ENCODE measurements at places on chromosomes 7 and 10.

DNA sequence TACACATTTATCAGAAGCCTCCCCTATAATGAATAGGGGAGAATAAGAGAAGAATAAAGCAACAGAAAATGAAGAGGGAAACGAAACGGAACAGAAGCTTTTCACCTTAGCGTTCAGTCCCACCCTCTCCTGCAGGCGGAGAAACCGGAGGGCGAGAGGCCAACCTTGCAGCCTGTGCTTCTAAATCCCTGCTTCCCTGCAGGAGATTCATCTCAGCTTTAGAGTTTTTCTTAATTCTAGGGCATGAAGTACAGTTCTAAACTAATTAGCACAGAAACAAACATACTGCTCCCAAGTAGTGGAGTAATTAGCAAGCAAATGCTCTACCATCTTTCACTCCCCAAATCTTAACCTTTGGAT is 107.2 kb downstream of the CUBN start:
- no peak for DNase-seq

GRCh38 chr10:120017733-120018417 is 125.3 kb downstream of the SEC23IP start:
- no peak for DNase-seq

DNA sequence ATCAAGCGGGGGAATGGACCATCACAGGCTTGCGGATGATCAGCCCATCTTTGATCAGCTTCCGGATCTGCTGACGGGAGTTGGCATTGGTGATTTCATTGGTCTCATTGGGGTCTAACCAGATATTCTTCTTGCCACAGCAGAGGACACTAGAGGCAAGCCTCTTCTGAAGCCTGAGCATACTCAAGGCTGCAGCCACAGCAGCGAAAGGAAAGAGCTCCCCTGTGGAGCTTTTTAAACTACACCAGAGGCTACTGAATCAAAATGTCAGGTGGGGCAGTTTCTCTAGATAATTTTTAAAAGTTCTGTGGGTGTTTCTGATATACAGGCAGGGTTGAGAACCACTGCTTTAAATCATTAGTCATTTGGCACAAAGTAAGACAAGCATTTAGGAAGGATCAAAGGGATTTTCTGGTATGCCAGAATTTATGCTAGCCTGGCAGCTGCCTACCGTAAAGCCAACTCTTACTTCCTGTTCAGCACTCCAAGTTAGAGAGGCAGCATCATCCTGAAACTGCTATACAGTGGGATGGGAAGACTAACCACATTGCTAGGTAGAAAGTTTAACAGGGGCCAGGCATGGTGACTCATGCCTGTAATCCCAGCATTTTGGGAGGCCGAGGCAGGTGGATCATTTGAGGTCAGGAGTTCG is 7.0 kb downstream of the NAPEPLD start:
- no peak for DNase-seq

GRCh38 chr7:80183900-80184685 is 49.5 kb downstream of the GNAI1 start:
- DNase-seq, result peak; percentile 34

GRCh38 chr7:34752929-34753328 is 94.9 kb downstream of the NPSR1 start:
- DNase-seq, result no peak

DNA sequence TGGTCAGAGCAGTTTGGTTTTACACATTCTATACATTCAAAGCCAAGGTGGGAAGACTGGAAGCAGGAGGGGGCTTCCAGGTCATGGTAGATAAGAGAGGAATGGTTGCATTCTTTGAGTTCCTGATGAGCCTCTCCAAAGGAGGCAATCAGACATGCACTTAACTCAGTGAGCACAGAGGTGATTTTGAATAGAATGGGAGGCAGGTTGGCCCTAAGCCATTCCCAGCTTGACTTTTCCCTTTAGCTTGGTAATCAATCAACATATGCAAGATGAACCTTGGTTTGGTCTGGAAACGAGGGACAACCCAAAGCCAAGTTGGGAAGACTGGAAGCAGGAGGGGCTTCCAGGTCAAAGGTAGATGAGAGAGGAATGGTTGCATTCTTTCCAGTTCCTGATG is 31.4 kb downstream of the TCERG1L start:
- no peak for DNase-seq

GRCh38 chr10:46328853-46329689 is 42.3 kb downstream of the ANTXRL start:
- no peak for DNase-seq
